ENCODE measurements at places on chromosomes 1 and 21.

GRCh38 chr1:205822397-205822796, 9.4 kb upstream of the SLC41A1 start:
- DNase-seq = no peak

DNA sequence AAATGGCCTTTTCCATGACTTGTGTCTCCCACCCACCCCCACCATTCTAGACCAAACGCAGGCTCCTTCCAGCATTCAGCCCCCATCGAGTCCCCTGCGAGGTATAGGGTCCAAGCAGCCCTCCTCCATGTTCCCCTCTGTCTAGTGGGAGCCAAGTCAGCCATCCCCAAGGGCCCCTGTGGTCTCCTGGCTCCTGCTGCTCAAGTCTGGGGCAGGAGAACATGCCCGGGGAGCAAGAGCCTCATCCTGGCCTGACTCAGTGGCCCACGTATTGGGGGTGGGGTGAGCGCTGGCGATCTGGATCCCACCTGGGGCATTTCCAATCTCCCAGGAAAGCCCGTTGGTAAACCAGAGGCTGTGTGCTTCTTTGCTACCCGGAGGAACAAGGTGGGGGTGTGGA, 4.1 kb upstream of the PRDM16 start:
- no peak for DNase-seq

GRCh38 chr1:112063781-112064728, 74.6 kb upstream of the KCND3 start:
- no peak for DNase-seq

GRCh38 chr1:209219791-209220524, 363.6 kb upstream of the CAMK1G start:
- DNase-seq = peak; percentile 45

DNA sequence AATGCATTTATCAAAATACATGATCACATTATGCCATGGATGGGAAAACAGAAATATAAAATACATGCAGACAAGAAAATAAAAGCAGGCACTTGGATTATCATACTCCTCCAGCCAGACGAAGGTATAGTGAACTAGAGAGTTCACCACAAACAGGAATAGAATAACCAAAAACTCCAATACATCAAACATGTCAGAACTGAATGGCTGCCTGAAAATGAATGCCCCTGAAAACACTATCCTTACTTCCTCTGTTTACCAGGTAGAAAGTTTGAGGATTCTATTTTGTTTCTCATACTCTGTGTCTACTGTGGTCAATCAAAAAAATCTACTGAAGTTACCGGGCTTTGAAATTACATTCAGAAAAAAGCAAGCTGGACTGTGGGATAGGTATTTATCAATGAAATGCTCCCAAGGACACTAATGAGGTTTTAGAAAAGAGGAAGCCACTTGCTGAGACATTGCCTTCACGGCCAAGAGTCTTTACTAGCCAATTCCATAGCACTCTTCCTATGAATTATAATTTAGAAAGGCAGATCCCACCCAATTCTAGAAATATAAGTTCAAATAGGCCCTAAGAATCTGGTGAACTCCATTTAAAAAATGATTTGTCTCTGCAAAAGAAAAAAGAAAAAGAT, 197.7 kb downstream of the SMYD3 start:
- no peak for DNase-seq

- no peak for DNase-seq
These were observed 96.6 kb downstream of the SLC44A5 start for GRCh38 chr1:75514270-75514669.

DNA sequence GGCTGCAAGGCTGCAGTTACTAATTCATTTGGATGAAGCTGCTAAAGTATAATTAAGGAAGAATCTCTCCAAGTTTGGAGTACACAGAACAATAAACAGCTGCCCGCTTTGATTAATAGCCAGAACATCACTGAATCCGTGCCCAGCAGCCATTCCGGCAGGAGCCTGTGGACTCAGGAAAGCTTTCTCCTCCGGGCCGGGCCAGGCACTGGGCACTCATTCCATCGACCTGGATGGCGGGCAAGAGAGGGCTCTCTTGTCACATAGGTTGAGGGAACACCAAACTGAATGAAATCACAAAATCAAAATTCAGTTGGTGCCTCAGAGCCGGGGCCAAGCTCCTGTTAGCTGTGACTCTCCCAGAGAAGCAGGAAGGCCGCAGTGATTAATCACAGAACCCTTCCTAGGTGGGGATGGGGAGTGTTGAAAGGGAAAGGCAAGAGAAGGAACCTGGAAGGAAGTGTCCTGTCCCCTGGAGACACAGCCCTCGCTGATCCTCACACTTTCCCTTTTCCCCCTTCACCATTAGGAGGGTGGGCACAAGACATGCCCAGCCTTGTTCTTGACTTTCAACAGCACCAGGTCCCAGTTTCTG, 306.7 kb downstream of the NPHP4 start:
- DNase-seq = no peak

DNA sequence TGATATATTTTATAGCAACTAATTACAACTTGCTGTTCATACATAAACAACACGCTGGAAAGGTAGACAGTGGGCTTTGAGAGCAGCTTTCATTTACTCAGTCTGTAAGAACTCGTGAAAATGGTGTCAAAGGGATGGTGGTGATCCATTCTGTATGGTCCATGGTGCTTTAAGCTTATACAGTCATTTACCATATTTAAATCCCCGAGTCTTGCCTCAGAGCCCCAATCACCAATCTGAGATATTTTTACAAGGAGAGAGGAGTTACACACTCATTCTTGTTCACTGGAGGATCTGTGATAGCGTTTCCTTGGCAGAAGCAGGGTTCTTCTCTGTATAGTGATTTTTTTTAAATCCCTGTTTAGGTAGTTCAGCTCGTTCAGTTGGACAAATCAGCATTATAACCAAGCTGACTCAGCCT, 694.6 kb downstream of the USP25 start:
- no peak for DNase-seq

- no peak for DNase-seq
These were observed 45.1 kb downstream of the BACE2 start for GRCh38 chr21:41213021-41213420.

- no peak for DNase-seq
These were observed 62.2 kb upstream of the ATP1B1 start for GRCh38 chr1:169044296-169044695.

DNA sequence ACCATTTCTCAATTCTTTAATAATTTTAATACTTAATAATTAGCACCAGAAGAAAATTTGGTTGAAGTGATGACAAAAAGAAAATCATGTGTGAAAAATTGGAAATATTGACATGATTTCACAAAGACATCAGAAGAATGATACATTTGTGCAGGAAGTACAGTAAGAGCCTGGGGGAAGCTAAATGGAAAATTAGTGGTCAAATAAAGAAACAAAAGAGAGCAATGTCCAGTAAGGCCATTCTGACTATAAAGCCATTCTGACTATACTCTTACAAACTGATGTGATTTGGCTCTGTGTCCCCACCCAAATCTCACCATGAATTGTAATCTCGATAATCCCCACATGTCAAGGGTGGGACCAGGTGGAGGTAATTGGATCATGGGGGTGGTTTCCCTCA, 48.6 kb upstream of the KCNE1 start:
- no peak for DNase-seq

GRCh38 chr1:224081604-224082003, 32.3 kb upstream of the FBXO28 start:
- no peak for DNase-seq

GRCh38 chr1:63908016-63908415, 134.2 kb downstream of the ROR1 start:
- no peak for DNase-seq

DNA sequence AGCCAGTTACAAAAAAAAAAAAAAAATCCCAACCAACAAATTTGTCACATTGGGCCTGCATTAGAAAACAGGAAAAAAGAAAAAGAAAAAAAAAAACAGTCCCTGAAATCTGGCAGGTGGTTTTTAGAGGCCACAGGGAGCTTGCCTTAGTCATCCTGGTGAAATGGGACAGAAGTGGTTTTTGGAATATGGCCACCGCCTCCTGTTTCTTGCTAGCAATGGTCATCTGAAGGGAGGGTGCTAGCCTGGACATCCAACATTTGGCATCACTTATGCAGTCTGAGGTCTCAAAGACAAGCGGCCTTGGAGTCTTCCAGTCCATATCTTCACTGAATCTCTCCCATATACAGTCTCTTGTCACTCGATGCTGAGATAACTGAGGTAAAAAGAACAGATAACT, 20.1 kb upstream of the NKAIN1 start:
- no peak for DNase-seq

DNA sequence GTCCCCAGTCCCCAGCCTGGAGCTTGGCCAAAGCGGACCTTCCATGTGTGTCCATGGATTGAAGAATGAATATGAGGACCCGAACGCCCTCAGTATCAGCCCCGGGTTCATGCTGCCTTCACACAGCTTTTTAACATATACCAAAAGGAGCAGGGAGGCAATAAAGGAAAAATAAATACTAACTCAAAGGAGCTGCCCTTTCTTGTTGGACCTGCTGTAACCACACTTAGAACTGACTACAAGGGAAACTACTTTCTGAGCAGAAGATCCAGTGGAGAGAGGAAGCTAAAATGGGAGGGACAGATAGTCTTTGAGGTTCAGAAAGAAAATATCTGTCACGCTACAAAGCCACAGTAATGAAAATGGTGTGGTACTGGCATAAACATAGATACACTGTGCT, 48.6 kb downstream of the CNN3 start:
- no peak for DNase-seq

All from dorsolateral prefrontal cortex (tissue), 122 donors.